ENCODE measurements at places on chromosomes 16 and 17.
A peak's percentile ranks its signal among the peaks of the same experiment; 100 is the strongest.

DNA sequence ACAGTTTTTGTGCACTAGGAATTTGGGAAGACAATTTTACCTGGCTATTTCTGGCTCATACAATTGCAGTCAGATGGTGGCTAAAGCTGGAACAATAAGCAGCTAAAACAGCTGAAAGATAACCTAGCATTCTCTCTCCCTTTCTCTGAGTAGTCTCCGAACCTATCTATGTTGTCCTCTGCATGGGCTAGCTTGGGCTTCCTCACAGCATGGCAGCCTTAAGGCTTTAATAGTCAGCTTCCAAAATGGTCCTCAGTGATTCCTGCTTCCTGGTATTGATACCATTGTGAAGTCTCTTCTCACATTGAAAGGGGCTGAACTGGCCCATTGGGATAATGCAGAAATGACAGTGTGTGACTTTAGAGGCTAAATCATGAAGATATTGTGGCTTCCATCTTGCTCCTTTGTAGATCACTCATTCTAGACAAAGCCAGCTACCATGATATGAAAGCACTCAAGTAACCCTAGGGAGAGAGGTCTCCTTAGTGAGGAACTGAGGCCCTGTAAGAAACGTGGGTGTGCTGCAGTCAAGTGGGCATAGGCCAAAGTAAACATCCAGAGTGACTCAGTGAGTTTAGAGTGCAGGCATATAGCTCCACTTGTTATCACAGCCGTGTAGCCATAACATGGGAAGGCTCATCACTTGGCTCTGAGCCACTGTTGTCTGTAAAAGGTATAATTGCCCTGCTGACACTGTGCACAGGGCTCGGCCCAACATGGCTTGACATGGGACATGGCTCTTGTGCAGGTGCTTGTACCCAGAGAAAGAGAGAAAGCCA lies 5.5 kb upstream of the VKORC1 start:
- peak; percentile 41 for DNase-seq

DNA sequence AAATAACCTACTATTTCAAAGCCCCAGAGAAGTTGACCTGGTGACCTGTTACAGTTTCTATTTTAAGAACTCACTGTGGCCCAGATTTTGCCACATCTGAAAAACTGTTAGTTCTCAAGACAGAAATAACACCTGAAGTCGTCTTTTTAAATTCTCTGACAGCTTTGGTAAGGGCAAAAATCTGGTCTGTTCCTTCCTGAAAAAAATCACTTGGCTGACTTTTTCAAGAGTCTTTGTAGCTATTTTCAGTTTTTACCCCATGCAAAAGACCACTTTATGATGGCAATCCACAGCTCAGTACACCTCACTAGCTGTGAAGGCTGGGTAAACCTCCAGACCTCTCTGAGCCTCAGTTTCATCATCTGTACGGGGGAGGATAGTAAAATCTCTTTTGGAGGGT lies 60.7 kb upstream of the SREBF1 start:
- DNase-seq: no peak

DNA sequence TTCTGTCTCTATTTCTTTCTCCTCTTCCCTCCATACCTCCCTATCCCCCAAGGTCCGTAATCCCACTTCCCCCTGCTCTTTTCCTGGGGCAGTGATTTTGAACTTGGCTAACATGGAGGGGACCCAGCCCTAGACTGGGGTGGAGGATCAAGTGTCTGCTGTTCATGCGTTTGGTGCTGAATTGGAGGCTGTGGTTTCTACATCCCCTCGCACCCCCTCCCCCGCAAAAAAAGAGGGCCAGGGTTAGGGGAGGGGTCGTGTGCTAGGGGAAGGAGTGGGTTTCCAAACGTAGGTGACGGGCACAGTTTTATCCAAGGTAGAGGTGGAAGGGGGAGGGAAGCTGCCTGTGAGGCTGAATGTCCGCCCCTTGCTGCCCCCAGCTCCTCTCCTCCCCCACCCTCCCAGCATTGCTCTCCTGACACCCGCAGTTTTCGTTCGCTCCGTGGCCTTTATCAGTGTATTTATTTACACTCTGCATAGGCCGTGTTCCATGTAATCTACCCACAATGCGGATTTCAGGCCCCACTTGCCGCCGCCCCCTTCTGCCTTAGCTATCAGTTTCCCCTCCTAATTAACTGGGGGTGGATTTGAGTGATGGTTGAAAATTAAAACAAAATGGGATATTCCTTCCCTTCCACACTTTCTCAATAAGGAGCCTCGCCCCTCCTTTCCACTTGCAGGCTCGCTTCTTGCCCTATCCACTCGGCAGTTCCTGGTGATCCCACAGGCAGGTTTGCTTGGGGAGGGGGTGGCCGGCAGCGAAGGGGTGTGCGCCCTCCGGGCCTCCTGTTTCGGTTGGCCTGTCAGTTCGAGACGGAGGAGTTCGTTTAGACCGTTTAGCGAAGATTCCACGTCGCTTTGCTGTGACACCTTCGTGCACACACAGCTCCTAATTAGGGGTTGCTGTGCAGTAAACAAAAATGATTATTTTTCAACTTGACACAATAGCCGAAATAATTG lies 2.0 kb downstream of the GNAO1 start:
- DNase-seq: no peak

GRCh38 chr16:50311891-50312501 lies 45.6 kb downstream of the ADCY7 start:
- DNase-seq: no peak

GRCh38 chr17:14116263-14117024 lies 47.1 kb downstream of the COX10 start:
- no peak for DNase-seq

GRCh38 chr16:2163211-2163881 lies 7.8 kb downstream of the TRAF7 start:
- DNase-seq: peak; percentile 25

DNA sequence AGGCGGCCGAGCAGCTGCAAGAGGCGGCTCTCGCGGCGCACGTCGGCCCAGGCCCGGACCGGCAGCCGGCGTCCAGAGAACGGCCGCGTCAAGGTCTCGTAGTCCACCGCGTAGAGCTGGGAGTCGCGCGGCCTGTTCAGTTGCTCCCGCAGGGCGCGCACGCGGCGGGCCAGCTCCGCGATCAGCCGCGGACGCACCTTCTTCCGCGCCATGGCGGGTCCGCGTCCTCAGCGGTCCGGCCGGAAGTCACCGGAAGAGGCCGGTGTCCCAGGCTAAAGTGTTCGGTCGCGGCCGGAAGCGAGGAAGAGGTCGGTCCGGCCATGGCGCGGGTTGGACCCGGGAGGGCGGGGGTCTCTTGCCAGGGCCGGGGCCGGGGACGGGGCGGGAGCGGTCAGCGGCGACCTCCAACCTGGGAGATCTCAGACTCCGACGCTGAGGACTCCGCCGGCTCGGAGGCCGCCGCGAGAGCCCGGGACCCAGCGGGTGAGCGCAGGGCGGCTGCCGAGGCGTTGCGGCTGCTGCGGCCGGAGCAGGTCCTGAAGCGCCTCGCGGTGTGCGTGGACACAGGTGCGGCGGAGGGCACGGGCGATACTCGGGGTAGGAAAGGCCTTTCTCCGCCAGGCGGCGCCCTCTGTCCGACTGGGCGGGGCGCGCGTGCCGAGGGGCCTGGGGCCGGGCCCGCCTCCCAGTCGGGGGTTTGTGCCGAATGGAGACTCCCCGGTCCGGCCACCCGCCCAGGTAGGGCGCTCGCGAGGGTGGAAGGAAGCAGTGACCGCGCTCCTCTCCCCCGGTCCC lies at the start of gene MRPS34:
MRPS34 (minus strand) TSS at position 227 of the 795 bp plus-strand sequence; CDS start at position 212, 15 bp downstream.
- DNase-seq: peak; percentile 73

DNA sequence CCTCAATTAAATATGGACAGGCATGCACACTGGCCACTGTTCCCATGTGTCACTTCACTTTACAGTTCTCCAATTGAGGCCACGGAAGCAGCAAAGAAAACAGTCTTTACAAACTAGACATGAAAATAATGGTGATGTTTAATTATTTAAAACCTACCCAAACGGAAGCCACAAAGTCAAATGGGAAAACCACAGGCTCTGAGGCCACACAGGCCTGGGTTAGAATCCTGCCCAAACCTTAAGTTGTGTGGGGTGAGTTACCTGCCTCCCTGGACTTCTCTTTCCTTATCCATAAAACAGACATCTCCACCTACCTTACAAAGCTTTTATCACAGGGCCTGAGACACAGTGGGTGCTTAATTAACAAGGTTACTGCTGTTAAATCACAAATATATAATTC lies 137.4 kb downstream of the PARN start:
- no peak for DNase-seq

GRCh38 chr17:16328997-16329396 lies 24.3 kb downstream of the CENPV start:
- DNase-seq: no peak

DNA sequence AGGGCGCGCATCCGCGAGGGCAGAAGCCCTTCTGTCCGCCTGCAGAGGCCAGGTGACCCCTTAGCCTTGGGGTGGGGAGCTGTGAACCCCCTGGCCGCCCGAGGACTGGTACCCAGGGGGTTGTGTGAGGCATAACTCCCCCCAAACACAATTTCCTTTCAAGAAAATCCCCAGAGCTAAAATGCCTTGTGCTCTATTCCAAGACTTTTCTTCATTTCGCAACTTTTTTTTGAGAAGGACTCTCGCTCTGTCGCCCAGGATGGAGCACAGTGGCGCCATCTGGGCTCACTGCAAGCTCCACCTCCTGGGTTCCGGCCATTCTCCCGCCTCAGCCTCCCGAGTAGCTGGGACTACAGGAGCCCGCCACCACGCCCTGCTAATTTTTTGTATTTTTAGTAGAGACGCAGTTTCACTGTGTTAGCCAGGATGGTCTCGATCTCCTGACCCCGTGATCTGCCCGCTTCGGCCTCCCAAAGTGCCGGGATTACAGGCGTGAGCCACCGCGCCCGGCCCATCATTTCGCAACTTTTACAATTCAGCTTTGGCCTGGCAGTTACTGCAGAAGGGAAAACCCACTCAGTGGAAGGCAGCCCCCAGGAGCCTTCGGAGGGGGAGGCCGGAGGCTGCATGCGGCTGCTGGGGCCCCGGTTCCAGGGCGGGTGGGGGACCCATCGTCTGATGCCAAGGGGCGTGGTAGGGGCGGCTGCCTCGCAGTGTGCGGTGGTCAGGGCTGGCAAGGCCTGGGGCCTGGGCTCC lies 963 bp upstream of the APRT start:
- no peak for DNase-seq

DNA sequence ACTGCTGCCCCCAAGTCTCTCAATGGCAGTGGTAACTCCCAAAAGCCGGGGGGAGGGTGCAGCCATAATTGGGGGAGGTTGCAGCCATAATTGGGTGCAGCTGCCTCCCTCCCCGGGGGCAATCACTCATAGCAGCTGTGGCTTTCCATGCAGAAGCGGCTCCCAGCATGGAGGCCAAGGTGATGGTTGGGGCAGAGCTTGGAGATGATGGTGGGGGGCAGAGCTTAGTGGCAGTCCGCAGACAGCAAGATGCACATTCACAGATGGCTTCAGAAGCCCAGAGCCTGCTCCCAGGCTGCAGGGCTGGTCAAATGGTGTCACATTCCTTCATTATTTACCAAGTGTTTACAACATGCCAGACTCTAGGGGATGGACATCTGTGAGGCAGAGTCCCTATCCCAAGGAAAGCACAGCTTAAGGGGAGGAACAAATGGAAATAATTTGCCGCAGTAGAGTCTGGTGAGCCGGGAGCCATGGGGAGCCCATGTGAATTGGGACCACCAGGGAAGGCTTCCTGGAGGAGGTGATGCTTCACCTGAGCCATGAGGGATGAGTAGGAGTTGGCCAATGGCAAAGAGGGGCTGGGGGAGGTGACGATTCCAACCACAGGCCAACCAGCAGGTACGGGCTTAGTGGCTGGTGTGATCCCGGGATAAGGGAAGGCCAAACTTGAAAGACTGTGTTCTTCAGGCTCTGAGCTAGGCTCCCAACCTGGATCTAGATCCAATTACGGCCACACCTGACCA lies 8.1 kb downstream of the DOC2B start:
- no peak for DNase-seq

DNA sequence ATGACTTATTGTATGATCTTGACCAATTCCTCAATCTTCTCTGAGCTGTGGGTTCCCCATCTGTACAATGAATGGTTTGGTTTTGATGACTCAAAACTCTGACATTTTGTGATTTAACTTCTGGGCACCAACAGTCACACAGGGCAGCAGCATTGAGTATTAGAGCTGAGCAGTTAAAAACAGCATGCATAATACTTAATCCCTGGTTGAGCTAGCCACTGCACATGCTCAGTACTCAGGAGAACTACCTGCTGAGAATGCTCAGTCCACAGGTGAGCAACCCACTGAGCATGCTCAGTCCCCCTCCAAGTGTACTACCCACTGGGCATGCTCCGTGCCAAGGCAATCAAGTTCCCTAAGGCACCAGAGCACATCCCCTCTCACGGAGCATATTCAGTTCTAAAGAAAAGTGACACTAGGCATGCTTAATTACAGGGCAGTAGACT lies 68.7 kb downstream of the AIPL1 start:
- peak; percentile 81 for DNase-seq

GRCh38 chr16:19698480-19699465 lies 19.3 kb downstream of the KNOP1 start:
- DNase-seq: peak; percentile 39

DNA sequence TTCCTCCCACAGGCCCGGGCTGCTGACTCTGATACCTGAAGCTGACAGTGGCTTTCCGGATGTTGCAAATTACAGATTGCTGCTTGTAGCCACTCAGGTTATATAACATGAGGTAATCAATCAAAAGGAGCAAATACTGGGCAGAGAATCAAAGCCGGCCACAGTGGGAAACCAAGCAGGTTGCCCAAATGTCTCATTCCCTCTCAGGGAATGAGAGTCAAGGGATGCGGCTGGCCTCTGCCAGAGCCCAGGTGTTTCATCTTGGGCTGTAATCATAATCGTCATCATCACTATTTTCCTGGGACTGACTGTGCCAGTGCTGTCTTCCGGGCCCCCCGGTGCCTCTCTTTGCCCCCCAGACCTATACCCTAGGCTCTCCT lies 292.4 kb upstream of the FOXF1 start:
- DNase-seq: no peak

- DNase-seq: peak; percentile 96
Observed at GRCh38 chr17:33169580-33170285, 123.4 kb downstream of the ASIC2 start.

DNA sequence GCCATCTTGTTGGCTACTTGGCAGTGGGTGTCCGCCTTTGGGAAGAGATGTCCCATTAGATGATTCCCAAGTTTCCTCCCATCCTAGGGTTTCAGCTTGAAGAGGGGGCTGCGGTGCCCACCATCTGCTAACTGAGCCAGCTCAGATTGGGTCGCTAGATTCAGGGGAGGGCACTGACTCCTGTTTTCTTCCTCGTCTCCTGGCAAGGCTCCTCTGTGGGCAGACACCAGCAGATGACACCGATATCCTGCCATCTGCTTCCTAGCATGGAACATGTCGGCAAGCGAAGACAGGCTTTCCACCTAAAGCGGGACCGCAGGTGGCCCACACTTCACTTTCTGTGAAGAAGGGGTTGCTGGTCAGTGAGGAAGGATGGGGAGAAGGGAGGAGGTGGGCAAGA lies 27.3 kb downstream of the C17orf75 start:
- DNase-seq: no peak

DNA sequence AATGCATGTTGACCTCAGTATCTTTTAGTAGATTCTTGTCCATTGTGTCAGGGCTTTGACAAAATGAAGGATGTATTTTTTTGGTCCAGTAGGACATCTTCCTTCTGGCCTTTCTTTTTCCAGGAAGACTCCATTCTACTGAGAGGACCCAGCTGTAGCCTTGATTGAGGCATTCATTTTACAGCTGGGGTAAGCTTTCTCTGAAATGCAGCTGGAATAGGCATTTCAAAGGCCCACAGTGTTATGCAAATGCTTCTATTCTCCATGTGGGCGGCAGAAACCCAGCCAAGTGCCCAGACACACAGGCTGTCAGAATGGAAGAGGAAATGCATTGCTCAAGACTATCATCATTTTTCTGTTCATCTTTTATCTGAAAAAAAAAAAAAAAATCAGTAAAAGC lies 629.0 kb upstream of the CDH8 start:
- DNase-seq: no peak

Data from RCC 7860 (cell line).